GM13976 (cell line): ENCODE measurements at places on chromosomes 2 and 18.

- DNase-seq, result no peak
Observed at GRCh38 chr2:723761-724160, 46.6 kb upstream of the TMEM18 start.

DNA sequence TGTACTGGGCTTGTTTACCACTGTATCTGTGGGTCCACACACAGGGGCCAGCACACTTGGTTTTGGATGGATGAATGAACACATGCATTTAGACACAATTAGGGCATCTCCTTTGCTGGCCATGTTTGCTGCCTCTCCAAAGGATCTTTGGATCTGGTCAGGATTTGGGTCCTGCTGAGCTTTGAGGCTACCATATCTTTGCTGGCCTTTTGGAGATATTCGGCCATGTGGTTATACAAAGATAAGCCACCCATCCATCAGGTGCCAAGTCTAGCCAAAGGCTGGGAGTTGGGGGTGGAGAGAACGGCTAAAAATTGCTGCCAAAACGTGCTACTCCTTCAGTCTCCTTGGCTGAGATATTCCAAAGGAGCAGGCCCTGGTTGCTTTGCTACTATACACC, 18.2 kb upstream of the FZD7 start:
- no peak for DNase-seq

DNA sequence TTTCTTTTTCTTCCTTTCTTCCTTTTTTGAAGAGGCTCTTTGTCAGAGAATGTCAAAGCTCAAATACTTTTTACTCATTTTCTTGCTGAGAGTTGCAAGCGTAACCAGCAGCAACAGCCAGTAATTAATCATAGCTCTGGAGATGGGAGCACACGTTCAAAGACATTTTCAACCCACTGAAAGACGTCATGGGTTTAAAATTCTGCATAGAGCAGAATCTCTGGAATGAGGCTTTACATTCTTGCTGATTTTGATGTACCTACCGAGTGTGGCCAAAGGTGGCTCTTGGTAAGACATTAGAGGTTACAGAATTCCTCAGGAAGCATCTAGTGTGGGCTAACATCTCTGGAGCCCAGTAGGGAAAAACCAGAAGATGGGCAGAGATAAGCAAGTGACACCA, 292.5 kb downstream of the MTX2 start:
- DNase-seq, result no peak

- no peak for DNase-seq
Observed at GRCh38 chr2:189594305-189594704, 13.7 kb upstream of the SLC40A1 start.
